Stimulated activated naive CD8-positive, alpha-beta T cell treated with anti-CD3 and anti-CD28 coated beads, Interleukin-15, Interleukin-2, amounts not matched to agents 100 U/mL and 50 U/mL, for 24 hours (primary cell): ENCODE measurements at places on chromosomes 12 and 14.
A peak's percentile ranks its signal among the peaks of the same experiment; 100 is the strongest.

DNA sequence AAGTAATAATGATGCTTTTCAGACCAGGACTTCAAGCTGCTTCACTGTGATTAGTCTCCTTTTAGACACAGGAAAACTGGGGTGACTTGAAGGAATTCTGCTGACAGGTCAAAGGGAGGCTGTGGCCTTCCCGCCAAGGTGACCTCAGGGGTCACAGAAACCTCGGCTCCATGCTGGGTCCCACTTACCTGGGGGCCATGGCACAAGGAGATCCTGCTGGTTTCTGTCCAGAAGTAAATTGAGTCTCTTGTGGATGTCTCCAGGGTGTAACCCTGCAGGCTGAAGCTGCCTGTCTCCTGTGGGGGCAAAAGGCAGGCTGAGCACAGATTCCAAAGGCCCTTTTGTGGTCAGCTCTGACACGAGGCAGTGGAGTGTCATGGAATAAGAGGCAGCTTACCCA is 138.7 kb upstream of the MED13L start:
- DNase-seq, result no peak

DNA sequence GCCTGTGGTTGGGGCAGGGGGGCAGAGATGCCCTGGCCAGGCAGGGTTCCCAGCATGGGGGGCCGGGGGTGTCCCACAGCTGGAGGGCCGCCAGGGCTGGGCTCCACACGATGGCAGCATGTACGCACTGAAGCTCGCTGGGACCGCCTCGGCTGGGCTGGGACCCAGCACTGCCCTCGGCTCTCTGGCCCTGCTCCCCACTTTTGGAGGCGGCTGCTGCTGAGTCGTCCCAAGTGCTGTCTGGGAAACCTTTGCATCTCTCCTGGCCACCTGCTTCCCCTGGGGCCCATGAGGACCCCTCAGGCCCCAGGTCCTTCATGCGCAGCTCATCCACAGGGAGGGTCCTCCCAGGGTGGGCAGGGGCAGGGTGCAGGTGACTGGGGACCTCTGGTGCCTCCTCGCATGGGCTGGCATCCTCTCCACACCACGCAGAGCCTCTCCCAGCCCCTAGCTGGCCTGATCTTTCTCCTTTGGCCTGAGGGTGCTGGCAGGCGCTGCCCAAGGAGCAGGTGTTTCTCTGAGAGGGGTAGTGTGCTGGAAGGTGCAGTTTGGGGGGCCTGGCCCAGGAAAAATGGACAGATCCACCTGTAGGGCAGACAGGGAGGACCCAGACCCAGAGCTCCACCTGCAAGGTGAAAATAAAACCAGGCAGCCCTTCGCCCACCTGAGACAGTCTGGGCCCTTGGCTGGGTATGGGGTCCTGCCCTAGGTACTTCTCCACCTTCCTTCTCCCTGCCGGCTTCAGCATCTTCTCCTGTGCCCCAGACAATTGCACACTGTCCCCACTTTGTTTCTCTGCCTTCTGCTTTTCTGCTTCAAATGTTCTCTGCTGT is 46.9 kb downstream of the DLK1 start:
- no peak for DNase-seq

DNA sequence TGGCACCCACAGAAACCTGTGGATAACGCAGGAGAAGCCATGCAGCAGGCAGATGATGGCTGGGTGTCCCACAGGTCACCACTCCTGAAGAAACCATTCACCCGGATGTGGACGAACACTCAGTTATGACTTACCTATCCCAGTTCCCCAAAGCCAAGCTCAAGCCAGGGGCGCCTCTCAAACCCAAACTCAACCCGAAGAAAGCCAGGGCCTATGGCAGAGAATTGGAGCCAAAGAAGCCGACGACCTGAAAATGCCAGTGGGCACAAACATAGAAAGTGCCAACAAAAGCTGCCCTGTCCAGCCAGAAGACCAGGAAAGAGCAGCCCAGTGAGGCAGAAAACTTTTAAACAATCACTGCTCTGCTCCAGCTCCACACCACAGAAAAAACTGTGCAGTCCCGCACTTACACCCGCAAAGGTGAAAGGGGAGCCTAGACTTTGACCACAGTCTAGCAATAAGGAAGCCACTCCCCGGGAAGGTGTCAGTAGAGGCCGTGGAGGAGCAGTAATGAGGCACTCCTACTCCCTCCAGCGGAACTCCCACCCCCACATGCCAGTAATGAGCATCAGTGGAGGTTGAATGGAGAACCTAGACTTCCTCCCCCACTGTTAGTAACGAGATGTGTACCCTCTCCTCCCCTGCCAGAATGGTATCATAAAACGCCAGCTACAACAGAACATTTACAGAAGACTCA is 6.0 kb upstream of the ACVRL1 start:
- DNase-seq, result no peak

- DNase-seq, result no peak
Measured at GRCh38 chr14:65531148-65531547, 118.6 kb downstream of the FUT8 start.

DNA sequence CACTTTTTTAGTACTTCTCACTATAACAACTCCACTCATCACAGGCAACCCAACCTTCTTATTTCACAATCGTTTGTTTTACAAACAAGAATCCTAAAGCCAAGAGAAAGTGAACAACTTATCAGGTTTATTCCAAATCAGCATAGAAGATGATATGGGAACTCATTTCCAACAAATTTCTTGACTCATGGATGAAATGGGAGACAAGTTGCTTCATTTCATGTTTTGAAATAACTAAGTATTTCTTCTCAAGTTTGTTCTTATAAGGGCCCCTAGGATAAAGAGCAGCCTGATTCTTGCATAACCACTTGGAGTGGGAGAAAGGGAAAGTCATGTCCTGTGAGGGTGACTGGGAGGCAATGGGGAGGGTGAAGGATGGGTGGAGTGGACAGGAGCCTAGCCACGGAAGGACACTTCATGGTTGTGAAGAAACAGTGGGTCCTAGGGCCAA is 168.3 kb downstream of the DUSP6 start:
- no peak for DNase-seq

DNA sequence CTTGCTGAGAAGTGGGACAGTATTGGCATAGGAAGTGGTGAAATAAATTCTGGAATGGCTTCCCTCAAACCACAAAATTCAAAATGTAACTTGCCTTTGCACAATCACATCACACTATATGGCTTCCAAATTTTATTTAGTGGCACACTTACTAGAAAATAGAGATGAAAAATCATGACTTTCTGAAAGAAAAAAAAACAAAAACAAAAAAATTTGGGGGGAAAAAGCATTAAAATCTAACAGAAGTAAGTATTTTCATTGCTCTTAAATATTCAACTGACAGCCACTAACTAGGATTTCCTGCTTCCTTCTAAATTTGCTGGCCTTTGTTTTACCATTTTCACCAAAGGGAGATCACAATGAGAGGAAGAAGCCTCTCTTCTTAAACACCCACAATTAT is 23.0 kb downstream of the ATF7 start:
- no peak for DNase-seq

- no peak for DNase-seq
Measured at GRCh38 chr12:81863406-81863805, 104.3 kb upstream of the PPFIA2 start.

DNA sequence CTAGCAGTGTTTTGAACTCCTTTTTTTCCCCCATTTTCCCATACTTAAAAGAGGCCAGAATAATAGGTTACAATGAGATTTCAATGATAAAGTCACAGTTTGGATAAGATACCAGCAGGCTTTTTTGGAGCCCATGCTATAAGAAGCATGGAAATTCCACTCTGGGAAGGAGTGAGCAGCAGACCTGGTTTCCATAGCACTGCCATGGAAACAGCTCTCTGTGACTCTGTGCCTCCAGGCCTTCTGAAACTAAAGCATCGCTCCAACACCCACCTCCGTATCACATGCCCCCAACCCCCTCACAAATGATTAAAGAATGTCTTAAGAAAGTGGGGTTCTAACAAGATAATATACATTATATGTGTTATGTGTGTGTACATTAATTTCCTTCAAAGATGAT is 165.0 kb downstream of the GRIN2B start:
- DNase-seq, result no peak

GRCh38 chr14:65222440-65222858 is 120.1 kb upstream of the MAX start:
- DNase-seq, result peak; percentile 70

GRCh38 chr12:19615384-19615725 is 176.1 kb downstream of the AEBP2 start:
- no peak for DNase-seq

DNA sequence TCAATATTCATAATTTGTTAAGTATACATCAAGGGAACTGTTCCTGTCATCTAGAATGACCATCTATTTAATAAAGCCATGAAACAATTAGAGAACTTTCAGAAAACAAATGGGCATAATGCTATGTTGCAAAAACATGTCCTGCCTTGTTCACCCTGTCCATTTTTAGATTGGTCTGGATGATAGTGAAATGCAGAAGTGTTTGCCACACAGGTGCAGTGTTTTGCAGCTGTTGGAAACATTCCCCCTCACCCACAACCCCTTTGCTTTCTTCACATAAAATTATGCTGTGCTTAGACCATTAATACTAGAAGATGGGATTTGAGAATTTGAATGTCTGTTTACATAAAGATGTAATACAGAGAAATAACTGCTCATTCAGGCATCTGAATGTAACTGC is 36.5 kb downstream of the LEMD3 start:
- DNase-seq, result no peak

GRCh38 chr12:55610598-55610997 is 26.1 kb upstream of the OR10P1 start:
- DNase-seq, result no peak

DNA sequence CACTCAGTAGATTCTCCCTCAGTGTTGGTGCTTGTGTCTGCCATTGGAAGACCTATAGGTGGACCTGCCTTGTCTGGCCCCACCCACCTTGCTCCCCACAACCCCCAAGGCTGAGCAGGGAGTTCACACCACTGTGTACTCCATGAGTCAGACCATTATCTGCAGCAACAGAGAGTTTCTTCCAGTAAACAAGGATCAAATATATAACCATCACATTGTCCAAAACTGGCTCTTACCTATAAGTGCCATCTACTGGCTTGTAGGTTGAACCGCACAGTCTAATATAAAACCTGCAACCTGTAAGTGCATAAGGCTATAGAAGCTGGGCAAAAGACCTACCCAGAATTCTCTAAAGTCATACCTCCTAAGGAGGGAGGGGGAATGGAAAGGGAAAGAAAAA is 7.9 kb downstream of the TAS2R13 start:
- no peak for DNase-seq

DNA sequence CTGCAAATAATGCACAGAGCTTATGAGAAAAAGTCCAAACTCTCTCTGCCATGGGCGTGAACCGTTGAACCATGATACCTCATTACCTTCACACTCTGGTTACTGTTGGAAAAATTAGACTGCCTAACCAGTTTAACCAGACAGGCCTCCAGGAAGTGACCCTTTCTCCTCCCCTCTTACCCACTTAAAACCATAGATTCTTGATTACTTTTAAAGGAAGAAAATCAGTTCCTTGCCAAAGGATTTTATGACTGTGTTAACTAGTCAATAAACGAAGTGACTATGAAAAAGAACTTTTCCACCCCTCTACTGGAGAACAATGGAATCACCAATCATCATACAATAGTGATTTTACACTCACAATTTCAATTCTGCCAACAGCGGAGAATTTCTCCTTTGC is 254.0 kb upstream of the ATP2B1 start:
- DNase-seq, result no peak

DNA sequence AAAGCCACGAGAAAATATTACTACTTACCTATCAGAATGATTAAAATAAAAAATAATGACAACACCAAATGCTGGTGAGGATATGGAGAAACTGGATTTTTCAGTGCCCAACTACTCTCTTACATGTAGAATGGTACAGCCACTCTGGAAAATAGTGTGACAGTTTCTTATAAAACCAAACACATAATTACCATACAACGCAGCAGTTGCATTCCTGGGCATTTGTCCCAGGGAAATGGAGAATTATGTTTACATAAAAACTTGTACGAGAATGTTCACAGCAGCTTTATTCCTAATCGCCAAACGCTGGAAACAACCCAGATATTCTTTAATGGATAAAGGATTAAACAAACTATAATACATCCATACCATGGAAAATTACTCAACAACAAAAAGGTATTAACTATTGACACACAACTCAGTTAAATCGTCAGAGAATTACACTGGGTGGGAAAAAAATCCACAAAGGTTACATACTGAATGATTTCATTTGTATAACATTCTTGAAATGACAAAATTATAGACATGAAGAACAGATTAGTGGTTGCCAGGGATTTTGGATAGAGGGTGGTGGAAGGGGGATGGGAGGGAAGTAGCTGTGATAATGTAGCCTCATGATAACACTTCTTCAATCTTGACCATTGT is 35.4 kb downstream of the TAOK3 start:
- DNase-seq, result no peak

DNA sequence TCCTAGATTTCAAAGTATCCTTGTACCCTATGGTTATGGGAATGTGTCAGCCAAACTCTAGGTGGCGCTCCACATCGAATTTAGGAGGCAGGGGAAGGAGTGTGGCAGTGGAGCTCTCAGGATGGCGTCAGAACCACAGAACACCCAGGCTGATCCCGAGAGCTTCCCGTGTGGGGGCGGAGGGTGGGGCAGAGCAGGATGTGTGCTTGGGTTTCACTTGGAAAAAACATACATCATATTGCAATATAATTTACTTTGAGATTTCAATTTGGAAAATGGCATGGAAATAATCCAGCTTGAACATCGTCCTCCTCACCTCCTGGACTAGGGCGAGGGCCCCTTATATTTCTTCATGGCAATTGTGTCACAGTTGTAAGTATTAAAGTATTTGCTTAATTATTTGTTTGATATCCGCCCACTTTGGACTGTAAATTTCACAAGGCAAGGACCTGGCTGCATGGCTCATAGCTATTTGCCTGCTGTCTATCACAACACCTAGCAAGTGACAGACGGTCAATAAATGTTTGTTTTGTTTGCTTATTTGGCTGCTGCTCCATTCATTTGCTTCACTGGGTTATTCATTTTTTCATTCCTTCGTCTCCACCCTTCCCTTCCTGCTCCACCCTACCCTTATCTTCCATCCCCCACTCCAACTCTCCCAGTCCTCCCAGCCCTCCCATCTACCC is 221.5 kb upstream of the HMGA2 start:
- peak; percentile 65 for DNase-seq

DNA sequence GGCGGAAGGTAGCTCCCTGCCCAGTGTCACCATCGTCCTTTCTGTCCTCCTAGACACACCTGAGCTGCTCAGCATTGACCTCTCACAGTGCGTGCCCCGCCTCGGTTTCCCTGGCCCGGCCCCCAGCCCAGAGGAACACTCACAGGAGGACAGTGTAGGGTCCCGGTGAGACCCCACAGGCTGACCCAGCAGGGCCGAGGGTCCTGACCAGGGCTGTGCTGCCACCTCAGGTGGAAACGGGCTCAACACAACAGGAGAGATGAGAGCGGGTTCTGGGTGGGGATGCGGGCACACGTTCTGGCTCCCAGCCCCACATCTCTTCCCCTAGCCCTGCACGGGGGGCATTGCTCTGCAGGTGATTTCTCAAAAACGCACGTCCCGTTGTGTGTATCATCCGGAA is 98.1 kb downstream of the PIWIL1 start:
- no peak for DNase-seq

- no peak for DNase-seq
Measured at GRCh38 chr14:76464856-76465255, 88.9 kb downstream of the ESRRB start.
